ENCODE measurements at places on chromosomes 6 and 20.

DNA sequence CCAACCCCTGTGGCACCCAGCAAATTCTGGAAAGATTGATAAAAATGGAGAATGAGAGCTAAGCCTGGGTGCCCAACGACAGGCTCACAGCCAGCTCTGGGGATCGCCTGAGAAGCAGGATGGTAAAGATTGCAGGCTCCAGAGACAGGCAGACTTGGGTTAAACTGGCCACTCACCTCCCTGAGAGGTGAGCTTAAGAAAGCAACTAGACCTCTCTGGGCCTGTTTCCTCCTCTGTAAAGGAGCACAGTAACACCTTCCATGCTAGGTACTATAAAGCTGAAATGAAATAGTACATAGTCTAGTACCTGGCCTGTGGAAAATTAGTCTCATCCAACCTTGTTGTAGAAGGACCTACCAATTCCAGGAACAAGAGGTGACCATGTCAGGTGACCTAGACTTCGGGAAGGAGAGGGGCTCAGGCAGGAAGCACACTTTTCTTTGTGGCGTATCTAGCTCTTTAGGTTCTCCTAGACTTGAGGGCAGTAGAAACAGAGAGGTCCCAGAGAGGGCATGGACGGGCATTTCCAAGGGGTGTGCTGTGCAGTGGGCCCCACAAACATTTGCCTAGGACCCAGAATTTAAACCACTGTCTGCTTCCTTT, 142.8 kb upstream of the MYLIP start:
- DNase-seq: no peak

DNA sequence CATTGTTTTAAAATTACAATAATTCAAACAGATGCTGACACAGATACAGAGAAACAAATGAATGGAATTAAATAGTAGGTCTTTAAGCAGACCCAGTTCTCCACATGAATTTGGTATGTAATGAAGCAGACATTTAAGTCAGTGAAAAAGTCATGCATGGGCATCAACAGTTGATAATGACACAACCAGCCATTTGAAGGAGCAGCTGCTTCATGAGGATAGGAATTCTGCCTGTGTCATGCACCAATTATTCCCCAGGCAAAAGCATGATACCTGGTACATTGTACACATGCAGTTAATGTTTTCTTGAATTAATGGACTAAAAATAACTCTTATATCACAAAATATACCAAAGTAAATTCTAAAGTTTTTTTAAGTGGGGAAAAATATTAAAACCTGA, 11.2 kb upstream of the HEY2 start:
- DNase-seq: no peak

GRCh38 chr6:164068527-164068926, 654.0 kb downstream of the QKI start:
- DNase-seq: no peak

DNA sequence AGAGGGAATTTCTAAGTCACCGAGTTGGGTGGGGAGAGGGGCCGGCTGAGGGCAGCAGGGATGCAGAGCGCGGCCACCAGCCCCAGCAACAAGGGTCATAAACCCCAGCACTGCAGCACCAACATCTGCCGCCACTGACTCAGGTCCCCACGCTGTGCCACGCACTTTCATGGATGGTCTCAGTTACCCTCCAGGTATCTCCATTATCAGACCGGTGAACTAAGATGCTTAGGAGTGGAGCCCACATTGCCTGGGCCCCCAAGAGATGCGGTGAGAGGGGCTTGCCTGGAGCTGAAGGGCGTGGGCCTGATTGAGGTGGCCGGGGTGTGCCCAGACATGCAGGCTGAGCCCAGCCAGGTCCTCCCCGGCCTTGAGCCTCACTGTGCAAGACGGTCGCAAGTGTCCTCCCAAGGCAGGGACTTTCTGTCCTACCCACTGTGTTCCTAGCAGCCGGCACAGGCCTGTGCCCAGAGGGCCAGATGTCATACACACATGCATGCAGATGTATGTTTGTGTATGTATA, 19.3 kb downstream of the RBM38 start:
- DNase-seq: no peak

DNA sequence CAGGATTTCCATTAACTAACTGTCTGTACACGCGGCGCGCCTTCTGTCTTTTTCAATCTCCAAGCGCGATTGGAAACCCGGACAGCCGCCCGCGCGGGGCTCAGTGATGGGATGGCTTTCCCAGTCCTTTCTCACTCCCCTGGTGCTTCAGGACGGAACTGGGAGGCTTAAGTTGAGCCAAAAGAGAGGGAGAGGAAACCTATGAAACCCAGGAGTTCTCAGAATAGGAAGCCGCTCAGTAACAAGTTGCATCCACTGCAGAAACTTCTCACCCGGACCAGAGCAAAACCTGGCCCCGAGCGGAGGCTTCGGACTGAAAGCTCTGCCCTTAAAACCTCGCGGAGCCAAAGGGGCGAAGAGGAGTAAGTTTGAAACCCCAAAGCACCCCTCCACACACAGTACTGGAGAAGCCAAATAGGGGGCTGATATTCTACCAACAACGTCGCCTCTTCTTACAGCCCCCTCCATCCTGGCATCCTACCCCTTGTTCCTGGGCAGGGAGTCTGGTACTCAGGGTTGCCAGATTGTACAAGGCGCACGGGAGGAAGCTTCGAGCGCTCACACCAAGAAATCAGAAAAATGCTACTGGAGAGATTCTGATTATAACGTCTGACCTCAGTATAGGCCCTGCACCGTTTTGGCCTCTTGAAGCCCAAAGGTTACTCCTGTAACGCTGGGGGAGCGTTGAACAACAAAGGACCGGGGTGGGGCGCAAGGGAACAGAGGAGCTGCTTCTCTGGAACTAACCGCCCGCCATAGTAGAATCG, 906 bp upstream of the COL12A1 start:
- no peak for DNase-seq

DNA sequence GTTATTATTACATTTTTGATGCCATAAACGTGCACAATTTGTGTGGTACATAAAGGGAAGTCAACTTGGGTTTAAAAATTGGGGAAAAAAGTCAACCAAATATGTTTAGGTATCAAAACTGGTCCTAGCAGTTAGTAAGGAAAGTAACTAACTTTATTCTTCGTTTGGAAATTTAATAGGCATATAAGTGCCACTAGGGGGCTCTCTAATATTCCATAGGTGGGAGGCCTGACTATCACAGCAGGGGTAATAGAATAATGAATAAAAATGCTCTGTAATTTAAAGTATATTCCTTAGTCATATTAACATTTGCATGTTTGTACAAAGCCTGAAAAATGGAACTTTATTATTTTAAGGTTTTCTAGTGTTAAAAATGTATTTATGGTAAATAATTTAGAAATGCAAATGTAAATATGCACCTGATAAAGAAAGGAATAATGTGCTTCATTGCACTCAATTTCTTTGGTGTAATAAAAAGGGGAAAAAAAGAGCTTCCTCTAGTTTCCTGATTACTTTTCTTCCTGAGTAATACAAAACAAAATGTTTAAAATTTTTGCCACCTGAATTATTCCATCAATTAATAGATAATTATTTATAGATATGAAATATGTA, 125.7 kb upstream of the HDAC2 start:
- DNase-seq: no peak

GRCh38 chr6:130843575-130844320, 16.5 kb downstream of the SMLR1 start:
- no peak for DNase-seq

DNA sequence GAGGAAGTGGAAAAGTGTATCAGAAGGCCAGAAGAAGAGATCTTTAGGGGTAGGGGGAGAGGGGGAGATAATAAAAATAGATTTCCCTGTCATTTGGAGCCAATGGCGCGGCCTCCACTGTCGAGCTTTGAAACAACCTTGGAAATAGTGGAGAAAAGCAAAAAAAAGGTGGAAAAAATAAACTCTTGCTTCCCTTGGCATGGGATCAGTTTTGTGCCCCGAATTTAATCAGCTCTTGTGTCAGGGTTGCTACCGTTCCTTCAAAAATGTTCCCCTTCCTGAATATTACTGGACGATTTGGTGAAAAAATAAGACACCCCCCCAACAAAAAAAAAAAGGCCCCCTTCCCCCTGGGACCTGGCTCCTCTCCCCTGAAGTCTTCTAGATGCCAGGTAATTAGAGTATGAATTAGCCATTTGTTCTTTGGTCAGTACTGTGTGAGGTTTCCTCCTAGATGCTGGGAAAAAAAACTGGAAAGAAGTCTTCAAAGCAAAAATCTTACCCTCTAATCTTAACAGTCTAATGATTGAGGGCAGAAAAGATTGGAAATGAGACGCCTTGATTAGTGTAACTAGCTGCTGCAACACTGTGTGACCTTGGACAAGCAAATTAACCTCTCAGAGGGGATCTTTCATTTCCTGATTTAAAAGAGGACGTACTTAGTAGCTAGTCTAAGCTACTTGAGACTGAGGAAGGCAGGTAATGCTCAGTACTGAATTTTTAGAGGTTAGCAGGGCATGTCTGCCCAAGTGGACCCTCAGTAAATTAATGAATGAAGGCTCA, 872 bp upstream of the RBM39 start:
- no peak for DNase-seq

DNA sequence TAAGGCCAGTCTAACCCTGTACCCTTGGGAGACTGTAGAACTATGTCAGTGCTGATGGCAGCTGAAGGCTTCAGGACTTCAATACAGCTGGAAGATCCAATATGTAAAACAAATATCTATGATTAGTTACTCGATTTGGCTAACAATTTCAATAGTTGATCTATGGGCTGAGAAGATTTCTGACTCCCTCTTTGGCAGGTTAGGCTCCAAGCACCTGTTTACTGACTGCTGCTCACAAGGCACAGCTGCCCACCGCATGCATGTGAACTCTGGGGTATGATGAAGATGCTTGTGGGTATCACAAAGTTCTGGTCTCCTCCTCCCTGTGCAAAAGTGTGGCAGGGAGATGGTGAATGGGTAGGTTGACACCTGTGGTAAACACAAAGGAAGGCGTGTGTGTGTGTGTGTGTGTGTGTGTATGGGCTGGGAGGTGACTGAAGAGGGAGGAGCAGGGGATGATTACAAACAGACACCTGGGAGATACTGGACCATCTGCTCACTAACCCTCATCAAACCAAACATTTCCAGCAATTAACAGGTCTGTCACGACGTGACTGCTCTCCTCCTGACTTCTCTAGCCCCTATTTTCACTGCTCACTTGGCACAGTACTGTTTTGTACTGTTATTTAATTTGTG, 18.1 kb downstream of the ELMO2 start:
- DNase-seq: no peak

- DNase-seq: no peak
These were observed 57.3 kb upstream of the SLC35B3 start for GRCh38 chr6:8492536-8493133.

GRCh38 chr20:20461551-20461950, 93.6 kb downstream of the INSM1 start:
- no peak for DNase-seq

- DNase-seq: no peak
These were observed 37.6 kb downstream of the NDUFAF5 start for GRCh38 chr20:13822459-13822858.

DNA sequence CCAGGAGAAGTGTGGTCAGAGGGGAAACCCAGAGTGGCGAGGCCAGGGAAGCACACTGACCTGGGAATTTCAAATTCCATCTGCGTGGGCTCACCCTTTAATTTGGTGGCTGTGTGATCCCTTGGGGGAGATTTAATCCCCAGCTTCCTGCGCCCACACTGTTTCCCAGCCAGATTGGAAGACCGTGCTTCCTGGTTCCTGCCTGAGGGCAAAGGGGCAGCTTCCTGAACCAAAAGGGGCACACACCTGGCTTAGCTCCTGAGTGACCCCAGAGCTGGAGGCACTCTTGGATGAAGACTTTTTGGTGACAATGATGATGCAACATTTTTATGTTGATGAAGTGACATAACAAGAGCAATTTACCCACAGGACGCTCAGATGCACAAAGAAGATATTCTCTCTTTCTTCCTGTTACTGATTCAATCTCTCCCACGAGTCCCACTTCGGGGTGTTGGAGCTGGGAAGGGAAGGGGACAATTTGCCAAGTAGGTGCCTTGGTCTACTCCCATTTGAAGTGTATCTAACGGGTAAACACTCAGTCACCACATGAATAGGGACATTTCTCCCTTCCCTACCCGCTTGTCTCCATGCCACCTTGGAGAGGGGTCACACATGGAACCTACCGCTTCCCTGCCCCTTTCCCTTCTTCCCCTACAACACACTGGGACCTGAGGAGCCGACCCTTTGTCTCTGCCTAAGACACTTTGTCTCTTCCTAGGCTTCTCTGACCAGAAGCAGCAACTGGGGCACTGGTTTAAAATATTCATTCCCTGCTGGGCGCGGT, 28.6 kb upstream of the CDKN1A start:
- no peak for DNase-seq

GRCh38 chr20:14049111-14049510, 53.8 kb downstream of the MACROD2 start:
- DNase-seq: no peak

GRCh38 chr6:106918115-106918514, 56.4 kb downstream of the CD24 start:
- DNase-seq: no peak

- DNase-seq: no peak
These were observed 246.1 kb downstream of the FOXA2 start for GRCh38 chr20:22338140-22338708.

DNA sequence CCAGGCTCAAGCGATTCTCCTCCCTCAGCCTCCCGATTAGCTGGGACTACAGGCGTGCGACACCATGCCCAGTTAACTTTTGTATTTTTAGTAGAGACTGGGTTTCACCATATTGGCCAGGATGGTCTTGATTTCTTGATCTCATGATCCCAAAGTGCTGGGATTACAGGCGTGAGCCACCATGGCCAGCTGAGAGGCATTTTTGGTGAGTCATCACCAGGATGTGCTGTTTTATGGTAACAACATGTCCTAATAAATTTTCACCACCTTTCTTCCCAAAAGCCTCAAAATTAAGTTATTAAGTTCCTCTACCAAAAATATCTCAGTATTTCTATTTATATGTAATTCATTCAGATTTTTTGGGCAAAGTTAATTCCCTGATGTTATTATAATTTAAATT, 53.5 kb downstream of the COL21A1 start:
- no peak for DNase-seq

DNA sequence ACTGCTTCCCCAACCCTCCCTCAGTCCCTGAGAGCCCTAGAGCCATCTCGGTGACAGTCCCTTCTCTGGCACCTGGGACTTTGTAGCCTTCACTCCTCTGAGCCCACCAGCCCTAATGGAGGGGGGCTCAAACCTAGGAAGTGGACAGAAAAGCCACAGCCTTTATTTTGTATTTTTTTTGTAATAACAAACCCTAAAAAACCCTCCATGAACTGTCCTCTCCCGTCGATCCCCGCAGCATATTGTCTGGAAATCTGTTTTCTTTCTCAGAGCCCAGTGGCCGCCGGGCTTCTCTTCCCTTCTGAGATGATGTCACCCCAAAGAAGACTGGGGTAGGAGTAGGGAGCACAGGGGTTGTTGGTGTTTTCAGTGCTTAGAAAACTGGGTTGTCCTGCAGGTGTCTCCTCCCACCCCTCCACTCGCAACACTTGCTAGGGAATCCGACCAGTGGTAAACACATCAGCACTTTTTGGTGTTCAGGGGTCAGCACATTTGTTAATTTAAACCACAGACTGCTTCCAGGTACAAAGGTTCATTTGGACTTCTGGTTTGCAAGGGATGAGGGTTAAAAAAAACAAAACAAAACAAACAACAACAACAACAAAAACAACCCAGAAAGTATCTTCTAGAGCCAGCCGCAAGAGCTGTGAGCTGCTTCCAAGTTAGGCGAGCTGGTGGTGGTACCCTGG, 9.9 kb downstream of the PAX1 start:
- DNase-seq: no peak

Measured in CD4-positive, alpha-beta T cell treated with Interferon gamma for 1 hour (primary cell).